HepG2 (cell line): ENCODE measurements at places on chromosomes 11 and 22. TPM values are rescaled to one million over a fixed set of nuclear protein-coding genes. Genes with fewer than 3 reads are reported as not detected.

Gene DRD4
- 0.09 TPM in 2 replicates for polyA plus RNA-seq

Gene MRGPRE
- polyA plus RNA-seq: not detected in 2 replicates

Gene OR2AG1
- polyA plus RNA-seq: not detected in 2 replicates

Gene WNT11
- polyA plus RNA-seq: 0.34 and 0.42 TPM in 2 replicates

Gene HBG2
- polyA plus RNA-seq: not detected in 2 replicates

Gene SYT12
- polyA plus RNA-seq: 0.01 and 0.07 TPM in 2 replicates

Gene SPON1
- not detected in 2 replicates for polyA plus RNA-seq

Gene ARFGAP3
- polyA plus RNA-seq: 51.0 and 61.6 TPM in 2 replicates
